ENCODE measurements at places on chromosomes 12 and 14. TPM values are rescaled to one million over a fixed set of nuclear protein-coding genes. Genes with fewer than 3 reads are reported as not detected.
A peak's percentile ranks its signal among the peaks of the same experiment; 100 is the strongest.

DNA sequence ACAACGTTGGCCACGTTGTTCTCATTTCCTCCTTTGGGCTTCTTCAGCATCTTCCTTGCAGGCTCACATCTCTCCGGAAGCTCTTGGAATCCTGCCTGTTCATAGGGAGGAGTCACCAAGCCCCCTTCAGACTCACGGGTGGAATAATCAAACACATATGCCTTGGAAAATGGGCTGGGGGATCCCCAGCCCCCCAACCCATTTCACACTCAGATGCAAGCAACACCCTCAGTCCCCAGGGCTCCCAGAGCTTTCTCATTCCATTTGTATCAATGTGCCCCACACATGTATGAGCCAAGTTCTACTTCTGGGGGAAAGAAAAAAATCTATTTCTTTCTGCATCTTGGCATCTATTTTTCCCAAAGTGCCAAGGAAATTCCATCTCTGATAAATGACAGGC, 33.1 kb downstream of the WSCD2 start:
- DNase-seq: no peak

- DNase-seq: no peak
Measured at GRCh38 chr12:42386308-42386707, 60.3 kb downstream of the PPHLN1 start.

GPRC5D gene
- total RNA-seq: not detected

GRCh38 chr14:68862954-68863594, 70.2 kb upstream of the ZFP36L1 start:
- DNase-seq: peak; percentile 84

AQP6 gene
- total RNA-seq: not detected

DNA sequence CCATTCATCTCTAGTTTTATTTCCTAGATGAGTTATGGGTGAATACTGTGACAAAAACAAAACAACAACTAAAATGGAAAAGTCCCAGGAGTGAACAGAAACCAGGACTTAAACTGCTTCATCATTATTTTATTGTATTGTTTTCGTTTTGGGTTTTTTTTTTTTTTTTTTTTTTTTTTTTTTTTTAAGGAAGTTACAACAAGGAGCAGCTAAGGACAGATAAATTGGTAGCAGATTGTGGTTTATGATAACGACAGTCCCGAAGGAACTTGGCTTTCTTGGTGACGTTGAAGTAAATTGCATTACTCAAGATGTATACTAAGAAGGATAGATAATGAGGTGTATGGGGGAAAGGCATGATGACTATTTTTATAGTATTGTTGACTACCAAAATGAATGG, 866.3 kb downstream of the NRXN3 start:
- no peak for DNase-seq

KERA gene
- total RNA-seq: not detected
